Renal pelvis (tissue), 12 donors: ENCODE measurements at places on chromosomes 16 and 17. TPM values are rescaled to one million over a fixed set of nuclear protein-coding genes. Genes with fewer than 3 reads are reported as not detected.

Gene CA7
- polyA plus RNA-seq = 0.61 TPM

GRCh38 chr16:56637814-56638750 is at the start of gene MT1A:
TSS of gene MT1A (plus strand) at chr16:56638666. CDS start at chr16:56638739, 73 bp downstream.
- no peak for DNase-seq

DNA sequence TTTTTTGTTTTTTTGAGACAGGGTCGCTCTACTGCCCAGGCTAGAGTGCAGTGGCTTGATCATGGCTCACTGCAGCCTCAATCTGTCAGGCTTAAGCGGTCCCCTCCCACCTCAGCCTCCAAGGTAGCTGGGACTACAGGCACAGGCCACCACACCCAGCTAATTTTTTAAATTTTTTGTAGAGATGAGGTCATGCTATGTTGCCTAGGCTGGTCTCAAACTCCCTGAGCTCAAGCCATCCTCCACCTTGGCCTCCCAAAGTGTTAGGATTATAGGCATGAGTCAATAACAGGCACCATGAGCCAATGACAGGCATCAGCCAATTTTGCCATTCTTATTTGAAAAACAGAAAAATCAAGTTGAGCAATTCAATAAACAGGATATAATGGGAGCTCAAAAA is 125.0 kb downstream of the SPAG9 start:
- no peak for DNase-seq

- no peak for DNase-seq
Measured at GRCh38 chr17:47695429-47696376, 1.7 kb downstream of the TBKBP1 start.

- DNase-seq = no peak
Measured at GRCh38 chr16:18833707-18834505, 32.6 kb upstream of the ARL6IP1 start.

DNA sequence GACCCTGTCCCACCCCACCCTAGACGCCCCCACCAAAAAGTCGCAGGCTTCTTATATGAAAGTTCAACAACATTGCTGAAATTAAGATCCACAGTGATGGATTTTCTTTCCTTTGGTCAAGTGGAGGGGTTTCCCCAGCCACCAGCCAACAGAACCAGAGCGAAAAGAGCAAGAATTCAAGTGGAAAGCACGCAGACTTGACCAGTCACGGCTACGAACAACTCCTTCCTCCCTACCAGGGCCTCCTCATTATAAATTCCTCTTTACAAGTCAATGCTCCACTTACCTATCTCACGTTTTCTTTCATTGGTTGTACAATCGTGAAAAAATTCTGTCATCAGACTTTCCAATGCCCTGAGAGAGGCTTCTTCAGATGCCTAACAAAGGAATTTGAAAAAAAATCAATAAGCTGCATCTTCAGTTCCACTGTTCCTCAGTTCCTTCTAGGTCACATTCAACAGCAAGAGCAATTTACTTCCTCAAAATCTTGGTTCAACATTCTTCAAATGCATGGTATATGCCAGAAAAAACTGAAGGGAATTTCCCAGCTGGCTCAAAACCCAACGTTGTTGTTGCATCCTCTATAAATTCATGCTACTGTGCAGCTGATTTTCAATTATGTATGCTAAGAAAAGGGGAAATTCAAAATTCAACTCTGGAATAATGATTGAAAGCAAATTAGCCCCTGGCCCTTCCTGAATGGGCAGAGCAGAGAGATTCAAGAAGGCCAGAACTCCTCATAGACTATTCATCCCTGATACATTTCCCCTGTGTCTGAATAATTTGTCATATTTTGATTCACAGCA is 30.9 kb downstream of the XPO6 start:
- no peak for DNase-seq
